T-helper 2 cell treated with Interferon-gamma antibody and Interleukin-4, amounts not matched to agents 5 μg/mL and 100 μg/mL, for 36 hours (primary cell): ENCODE measurements at places on chromosomes 3 and 15.

GRCh38 chr15:100601163-100601562, 821 bp downstream of the LINS1 start:
- peak; percentile 44 for DNase-seq

DNA sequence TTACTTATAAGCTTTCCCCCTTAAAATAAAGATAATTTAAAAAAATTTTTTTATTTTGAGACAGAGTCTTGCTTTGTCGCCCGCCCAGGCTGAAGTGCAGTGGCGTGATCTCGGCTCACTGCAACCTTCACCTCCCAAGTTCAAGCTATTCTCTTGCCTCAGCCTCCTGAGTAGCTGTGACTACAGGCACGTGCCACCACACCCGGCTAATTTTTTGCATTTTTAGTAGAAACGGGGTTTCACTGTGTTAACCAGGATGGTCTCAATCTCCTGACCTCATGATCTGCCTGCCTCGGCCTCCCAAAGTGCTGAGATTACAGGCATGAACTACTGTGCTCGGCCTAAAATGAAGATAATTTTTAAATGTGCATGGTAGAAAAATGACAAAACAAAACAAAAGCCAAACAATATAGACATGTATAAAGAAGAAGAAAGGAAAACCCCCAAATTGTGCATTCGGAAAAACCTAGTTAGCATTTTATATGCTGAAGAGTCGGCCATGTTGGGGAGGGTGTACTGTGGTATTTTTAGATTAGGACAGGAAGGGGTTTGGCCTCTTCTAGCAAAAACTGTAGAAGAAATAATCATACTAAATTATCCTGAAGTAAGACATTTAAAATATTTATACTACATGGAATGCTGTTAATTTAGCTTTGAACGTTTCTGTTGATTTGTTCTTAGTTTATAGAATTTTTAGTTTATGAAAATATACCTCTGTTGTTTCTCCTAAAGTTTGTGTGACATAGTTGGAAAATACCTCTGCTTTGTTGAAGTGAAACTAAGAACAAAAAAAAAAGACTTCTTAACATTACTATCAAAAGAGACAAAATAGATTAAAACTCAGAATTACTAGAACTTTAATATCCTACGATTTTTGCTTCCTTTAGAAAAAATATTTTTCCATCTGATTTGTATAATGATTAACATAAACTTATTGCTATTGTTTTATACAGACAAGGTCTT, 7.4 kb downstream of the APPL1 start:
- DNase-seq: no peak

DNA sequence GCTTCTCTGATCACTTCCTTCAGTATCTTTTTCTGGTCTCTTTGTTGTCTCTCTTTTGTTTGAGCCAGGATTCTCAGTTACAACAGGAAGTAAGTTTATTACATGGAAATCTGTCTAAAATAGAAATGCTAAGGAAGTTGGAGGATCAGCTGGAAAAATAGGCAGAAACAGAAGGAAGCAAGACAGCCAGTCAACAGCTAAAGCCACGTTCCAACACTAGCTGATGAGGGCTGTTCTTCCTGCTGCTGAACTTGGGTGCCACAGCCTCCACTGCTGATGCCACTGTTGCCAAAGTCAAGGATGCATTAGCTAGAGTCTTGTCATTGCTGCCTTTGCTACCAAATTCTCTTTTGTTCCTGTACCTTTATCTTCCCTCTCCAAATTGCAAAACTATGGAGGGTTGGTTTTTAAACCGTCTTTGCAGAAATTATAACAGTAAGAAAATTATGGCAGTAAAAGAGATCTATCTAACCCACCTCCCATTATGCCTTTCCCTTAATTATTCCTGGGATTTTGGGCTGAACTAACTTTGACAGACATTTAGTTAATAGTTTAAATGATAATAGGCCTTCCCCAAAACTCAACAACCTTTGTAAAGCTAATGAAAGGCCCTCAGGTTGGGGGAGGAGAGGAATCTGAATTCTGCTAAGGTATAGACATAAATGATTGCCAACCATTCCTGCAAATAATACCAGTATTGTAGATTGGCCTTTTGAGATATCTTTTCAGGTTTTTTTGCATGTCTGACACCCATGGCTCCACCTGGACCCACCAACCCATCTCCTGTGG, 27.4 kb upstream of the OR5K4 start:
- no peak for DNase-seq

- DNase-seq: no peak
These were observed 224.7 kb downstream of the KLF13 start for GRCh38 chr15:31551323-31551722.

GRCh38 chr3:105354429-105354828, 12.3 kb upstream of the ALCAM start:
- no peak for DNase-seq

GRCh38 chr3:4416427-4416945, 50.6 kb downstream of the SUMF1 start:
- no peak for DNase-seq

DNA sequence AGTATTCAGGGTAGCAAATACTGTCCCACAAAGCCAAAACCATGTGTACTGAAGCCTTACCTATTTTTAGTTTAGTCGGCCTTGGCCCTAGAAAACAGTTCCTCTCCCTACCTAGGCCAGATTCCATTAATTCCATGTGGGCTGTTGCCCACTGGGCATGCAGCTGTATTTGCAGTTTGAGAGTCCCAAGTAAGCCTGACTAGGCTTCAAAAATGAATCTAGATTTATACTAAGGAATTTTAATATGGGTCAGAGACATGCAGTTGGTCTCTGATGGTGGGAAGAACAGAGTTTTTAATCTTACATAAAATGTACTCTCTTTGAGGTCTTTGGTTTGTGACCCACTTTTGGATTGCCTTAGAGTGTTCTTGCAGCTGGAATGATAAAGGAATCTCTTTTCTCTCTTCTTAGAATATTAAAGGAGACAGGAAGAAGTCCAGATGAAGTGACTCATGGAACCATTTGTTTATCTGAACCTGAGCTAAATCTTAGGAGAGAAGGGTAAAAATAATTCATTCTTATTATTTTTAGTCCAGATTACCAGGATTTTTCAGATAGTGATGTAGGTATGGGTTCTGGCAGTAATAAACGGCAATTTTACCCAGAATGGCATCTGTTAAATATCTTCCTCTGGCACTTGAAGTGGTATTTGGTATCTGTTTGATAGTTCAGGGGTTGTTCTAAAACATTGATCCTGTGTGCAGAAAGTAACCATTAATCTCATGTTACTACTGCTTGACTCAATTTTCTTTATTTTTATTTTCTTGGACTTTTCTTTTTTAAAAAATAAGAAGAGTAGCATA, 33.8 kb downstream of the GLCE start:
- no peak for DNase-seq

DNA sequence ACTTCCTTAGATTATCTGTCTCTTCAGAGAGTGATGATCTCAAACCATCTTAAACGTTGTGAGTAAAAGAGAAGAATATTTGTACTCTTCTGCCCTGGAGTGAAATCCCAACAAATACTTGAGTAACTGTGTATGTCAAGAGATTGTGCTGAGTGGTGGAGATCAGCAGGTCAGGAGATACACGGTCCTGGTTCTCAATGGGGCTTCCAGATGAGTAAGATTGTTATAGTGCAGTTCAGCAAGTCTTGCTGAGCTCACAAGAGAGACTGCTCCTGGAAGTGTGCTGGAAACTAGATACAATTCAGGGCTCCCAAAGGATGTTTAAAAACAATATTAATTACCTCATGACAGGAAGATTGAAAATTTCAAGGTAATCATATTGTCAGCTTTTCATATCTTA, 184.3 kb downstream of the AKAP13 start:
- no peak for DNase-seq

DNA sequence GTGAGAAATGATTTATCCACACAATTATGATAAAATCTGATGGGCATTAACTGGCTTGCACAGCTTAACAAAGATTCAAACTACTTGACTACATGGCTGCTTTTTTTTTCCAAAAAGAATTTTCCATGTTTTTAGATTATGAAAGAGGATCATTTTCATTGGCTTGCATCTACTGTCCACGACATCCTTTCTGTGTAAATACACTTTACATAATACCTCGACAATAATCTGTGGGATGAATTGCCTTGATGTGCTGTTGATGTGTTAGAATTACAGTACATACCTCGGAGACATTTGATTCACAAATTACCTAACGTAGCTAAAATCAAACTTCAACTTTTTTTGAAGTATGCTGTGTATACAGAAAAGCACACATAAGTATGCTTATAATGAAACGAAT, 104.4 kb downstream of the PPP2R3A start:
- no peak for DNase-seq

GRCh38 chr15:75454471-75455378, 3.2 kb upstream of the SIN3A start:
- DNase-seq: peak; percentile 81

DNA sequence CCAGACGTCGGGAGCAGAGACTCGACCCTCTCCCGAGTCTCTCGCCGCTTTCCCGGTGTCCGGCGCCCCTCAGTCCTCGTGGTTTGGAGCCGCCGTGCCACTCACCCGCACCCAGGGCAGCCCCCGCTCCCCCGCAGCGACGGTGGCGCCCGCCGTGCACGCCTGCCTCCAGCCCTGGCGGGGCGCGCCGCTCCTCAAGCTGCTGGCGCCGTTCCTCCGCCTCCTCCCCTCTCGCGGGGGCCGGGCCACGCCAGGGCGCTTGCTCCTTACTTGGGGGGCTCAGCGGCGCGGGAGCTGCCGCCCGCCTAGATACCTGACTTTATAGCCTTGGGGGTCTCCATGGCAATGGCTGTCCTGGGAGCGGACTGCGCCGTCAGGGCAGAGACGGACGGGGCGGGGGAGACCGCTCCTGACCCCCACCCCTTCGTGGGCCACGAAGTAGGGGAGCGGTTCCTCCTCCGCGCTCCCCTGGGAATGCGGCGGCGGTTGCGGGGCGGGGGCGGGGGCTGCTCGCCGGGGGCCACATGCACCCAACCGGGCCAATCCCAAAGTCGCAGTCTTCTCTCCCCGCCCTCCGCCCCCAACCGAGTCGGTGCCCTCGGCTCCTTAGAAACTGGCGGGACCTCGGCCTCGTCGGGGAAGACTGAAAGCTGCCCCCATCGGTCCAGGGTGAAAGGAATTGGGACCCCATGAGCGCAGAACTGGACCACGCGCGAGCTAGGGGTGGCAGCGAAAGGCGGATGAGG, at the start of gene ANKRD63:
ANKRD63 (minus strand) TSS at position 196 of the 746 bp plus-strand sequence. CDS start 478 bp downstream, outside the sequence.
- peak; percentile 24 for DNase-seq

DNA sequence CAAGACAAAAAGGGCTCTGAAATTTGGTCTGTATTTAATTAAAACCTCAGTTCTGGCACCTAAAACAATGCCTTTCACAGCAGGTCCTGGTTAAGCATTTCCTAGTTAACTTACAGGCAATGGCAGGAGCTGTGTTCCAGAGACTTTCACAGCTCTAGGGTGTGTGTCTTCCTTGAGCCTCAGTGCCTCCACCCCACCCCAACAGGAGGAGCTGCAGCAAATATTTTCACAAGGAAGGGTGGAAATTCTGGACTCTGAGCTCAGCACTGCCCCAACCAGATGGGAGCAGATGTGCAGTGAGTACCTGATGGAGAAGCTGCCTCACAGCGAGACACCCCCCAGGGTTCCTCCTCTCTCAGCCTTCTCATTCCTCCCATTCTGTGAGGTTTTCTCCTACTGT, 106.3 kb upstream of the SPATA12 start:
- no peak for DNase-seq

GRCh38 chr3:52298149-52299098, 10.8 kb downstream of the GLYCTK start:
- DNase-seq: no peak

DNA sequence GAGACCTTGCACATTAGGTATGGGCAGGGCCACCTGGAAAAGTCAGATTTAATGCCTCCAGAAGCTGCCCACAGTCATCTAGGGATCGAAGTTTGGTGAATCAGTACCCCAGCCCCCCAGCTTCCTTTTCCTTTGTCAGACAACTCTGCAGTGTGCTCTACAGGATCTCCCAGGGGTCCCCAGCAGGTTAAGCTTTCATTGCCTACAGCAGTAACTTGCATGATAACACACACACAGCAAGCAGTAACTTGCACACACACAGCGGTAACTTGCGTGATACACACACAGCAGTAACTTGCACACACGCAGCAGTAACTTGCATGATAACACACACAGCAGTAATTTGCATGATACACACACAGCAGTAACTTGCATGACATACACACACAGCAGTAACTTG, 131.3 kb downstream of the UACA start:
- DNase-seq: no peak

- DNase-seq: no peak
These were observed 447.8 kb downstream of the FHIT start for GRCh38 chr3:60803216-60804173.

DNA sequence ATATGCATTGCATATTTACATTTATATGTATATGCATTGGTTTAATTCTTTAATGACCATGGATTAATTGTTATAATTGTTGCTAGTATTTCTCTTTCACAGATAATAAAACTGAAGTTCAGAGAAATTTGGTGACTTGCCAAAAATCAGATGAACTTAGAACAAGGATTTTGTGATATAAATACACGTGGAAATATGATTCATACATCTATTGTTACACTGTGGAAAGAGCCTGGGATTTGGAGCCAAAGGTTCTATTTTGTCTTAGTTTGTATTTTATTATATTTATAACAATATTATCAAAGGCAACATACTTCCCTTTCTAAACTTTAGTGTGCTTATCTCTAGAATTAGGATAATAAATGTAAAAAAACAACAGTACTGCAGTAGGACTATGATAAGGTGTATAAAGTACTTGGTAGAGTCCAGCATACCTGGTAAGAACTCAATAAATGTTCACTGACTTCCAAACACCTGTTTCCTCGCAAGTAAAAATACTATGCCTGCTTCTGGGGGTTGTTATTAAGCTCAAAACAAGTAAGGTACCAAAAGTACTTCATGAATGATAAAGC, 342.9 kb downstream of the THSD4 start:
- DNase-seq: no peak

- DNase-seq: no peak
These were observed 64.4 kb upstream of the CRTC3 start for GRCh38 chr15:90465140-90465929.

DNA sequence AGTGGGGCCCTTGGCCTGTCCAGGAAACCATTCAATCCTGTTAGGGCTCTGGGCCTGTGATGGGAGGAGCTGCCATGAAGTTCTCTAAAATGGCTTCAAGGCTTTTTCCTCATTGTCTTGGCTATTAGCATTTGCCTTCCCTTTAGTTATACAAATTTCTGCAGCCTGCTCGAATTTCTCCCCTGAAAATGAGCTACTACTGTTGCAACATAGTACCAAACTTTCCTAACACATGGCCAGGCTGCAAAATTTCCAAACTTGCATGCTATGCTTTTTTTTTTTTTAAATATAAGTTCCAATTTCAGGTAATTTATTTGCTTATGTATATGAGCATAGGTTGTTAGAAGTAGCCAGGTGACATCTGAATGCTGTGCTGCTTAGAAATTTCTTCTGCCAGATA, 560.8 kb upstream of the TBL1XR1 start:
- no peak for DNase-seq

DNA sequence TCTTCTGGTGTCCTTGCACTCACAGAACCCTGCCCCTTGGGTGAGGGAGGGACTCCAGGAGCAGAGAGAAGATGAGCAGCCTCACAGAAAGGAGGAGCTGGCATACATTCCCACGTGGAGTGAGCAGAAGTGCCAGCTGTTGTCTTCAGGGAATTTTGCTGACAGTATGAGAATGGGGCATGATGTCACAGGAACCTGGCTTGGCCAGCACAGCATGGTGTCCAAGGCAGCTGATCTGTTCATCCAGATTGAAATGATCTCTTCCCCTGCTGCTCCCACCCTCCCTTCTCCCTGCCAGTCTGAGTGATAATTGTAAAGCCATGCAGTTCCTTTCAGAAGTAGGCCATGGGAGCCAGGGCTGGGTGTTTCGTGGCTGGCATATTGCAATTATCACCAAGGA, 53.3 kb downstream of the GJD2 start:
- DNase-seq: no peak
